Posterior vena cava (tissue), 2 donors: ENCODE measurements at places on chromosomes 4 and X. TPM values are rescaled to one million over a fixed set of nuclear protein-coding genes. Genes with fewer than 3 reads are reported as not detected.

ETDB gene
- not detected for total RNA-seq

BEND2 gene
- total RNA-seq, result not detected

TCEAL5 gene
- total RNA-seq, result 0.33 TPM

MAGEA8 gene
- total RNA-seq, result not detected
